Stimulated activated CD8-positive, alpha-beta memory T cell treated with anti-CD3 and anti-CD28 coated beads, Interleukin-4, amount 100 ng/mL, for 48 hours (primary cell): ENCODE measurements at places on chromosomes 12 and 14.

GRCh38 chr14:60238955-60239354, 10.1 kb upstream of the PPM1A start:
- no peak for DNase-seq

GRCh38 chr14:103803661-103804060, 43.7 kb downstream of the PPP1R13B start:
- no peak for DNase-seq

- no peak for DNase-seq
These were observed 4.3 kb downstream of the KRR1 start for GRCh38 chr12:75507086-75507485.

- no peak for DNase-seq
These were observed 1.5 kb upstream of the NTS start for GRCh38 chr12:85872497-85873091.

- no peak for DNase-seq
These were observed 18.6 kb upstream of the PLEKHG3 start for GRCh38 chr14:64685371-64686281.

GRCh38 chr14:104647467-104648043, 41.9 kb upstream of the INF2 start:
- DNase-seq = no peak

- no peak for DNase-seq
These were observed 21.4 kb upstream of the FOXG1 start for GRCh38 chr14:28745176-28745575.

GRCh38 chr12:65355461-65355860, 77.0 kb downstream of the MSRB3 start:
- DNase-seq = no peak

GRCh38 chr12:49647827-49648711, 24.7 kb downstream of the PRPF40B start:
- DNase-seq = no peak

DNA sequence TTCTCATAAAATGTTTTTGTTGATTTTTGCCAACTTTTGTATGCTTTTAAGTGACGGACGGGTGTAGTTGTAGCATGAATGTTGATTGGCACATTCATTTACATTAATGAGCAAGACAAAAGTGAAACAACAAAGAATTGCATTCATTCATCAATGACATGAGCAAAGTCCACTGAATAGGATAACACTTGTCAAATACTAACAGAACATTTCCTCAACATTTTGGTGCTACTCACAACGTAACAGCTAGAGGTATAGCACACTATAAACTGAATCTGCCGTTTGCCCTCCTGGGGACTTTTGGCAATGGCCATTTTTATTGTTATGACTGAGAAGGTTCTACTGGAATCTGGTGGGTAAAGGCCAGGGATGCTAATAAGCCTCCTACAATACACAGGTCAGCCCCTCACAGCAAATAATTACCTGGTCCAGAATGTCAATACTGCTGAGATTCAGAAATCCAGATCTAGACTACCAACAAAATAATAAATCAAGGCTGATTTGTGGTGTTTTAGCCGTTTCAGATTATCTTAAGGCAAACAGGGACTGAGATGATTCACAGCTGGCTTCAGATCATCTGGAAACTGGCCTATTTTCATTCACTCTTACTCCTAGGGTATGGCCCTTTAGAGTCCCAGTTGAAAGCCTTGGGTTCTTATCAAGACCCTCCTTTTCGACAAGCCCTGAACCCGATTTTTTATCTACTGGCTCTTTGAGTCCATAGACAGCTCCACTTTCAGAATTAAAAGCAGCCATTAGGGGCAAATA, 22.5 kb upstream of the CDKN3 start:
- no peak for DNase-seq

DNA sequence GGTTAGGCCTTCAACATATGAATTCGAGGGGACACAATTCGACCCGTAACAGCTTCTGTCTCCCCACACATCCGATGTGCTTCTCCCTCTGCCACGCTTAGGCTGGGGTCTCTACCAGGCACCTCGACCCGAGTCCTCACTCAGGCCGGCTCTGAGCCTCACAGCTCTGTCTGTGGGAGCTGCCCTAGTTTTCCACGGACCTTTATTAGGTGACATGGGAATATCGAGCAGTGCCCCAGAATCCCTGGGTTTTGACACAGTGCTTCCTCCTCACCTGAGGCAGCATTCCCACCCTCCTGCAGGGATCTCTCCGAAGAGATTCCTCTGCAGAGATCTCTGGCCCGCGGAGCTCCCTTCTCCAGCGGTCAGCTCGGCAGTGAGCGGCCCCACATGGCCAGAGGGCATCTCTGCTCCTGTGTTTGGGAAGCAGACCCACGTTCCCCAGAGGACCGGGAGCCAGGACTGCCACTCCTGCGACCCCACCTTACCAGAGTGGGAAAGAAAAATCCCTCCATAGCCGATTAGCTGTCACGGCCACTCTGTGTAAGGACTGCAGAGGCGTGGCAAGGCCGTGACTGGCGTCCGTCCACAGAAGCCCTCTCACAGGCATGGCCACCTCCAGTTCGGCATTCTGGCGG, 21.2 kb downstream of the ZBTB42 start:
- DNase-seq = no peak

GRCh38 chr12:103839103-103839502, 1.9 kb downstream of the NT5DC3 start:
- DNase-seq = no peak

DNA sequence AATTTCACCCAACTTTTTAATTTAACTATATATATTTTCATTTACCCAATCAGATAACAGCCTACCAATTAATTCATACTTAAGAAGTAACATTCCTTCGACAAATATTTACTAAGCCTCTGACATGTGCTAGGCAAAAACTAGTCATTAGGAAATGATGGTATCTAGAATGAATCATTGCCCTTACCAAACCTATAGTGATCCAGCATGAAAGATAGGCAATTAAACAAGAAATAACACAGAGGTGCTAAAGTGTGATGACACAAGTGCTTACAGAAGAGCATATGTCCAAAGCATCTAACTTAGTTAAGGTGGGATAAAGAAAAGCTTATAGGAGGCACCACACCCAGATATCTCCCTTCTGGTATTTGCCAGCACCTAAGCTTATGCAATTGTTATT, 166.5 kb upstream of the RASSF8 start:
- no peak for DNase-seq

DNA sequence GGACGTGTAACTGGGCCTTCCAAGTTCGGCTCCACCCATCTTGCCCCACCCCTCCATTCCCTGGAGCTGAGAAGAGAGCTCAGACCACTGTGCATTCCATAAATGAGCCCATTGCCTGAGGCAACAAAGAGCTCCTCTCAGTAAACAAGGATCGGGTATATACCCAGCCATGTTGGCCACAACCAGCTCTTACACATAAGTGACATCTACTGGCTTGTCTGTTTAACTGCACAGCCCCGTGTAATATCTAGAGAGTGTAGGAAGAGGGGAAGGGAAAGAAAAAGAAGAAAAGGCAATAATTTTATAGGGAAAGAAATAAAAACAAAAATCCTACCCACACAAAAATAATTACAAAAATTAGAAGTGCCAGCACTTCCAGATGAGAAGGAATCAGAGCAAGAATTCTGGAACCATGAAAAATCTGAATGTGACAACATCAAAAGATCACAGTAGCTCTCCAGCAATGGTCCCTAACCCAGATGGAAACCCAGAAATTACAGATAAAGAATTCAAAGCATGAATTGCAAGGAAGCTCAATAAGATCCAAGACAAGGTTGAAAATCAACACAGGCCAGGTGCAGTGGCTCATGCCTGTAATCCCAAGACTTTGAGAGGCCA, 308.1 kb downstream of the RPAP3 start:
- DNase-seq = peak; percentile 53

GRCh38 chr14:68008491-68008890, 188.9 kb downstream of the RAD51B start:
- no peak for DNase-seq

GRCh38 chr12:96466939-96467751, 22.2 kb upstream of the CFAP54 start:
- DNase-seq = no peak

DNA sequence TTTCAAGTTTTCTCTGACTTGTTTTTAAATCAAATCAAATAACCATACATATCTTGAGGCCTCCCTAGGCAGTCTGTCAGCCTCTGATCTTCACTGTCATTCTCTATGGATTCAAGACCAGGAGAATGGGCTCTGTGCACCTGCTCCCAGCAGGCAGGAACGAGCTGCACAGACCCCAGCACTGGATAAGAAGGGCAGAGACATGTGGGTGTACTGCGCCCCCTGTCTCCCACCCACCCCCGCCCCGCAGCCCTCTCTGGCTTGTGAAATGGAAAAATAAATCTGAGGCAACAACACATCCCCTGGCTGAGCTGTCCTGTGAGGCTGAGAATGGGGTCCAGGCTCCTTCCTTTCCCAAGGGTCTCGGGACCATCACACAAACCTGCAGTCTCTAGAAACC, 26.3 kb downstream of the CLMN start:
- DNase-seq = no peak

DNA sequence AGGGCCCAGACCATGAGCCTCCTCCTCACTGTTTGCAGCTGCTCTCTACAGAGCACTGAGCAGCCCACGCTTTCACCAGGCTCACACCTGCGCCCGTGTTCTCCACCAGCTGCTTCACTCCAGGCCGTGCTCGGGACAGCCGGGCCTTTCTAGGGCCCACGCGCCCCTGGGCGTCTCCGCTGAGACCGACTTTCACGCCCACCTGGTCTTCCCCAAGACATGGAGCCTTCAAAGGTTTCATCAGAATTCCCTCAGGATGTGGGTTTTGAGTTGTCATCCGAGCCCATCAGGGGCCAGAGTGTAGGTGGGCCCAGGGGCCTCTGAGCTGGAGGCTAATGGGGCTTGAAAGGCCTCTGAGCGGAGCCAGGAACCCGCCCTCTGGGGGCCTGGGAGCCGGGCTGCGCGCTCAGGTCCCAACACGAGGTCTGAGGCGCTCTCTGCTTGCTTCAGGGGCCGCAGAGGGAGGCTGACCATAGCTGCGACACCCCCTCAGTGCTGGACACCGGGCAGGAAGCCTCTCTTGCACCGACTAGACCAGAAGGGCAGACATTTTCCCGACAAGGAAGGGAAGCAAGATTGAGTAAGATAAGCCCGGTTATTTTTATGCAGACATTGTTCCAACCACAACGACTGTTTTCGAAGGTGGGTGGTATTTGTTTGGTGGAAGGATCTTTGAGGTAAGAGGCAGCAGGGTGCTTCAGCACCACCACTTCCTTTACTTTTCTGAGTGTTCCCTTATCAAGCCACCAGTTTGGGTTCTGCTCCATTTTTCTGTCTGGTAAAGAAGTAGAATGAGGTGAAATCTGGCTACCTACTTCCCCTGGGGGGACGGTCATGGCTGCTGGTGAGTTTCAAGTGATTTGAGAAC, 125.0 kb upstream of the FUT8 start:
- DNase-seq = peak; percentile 78

DNA sequence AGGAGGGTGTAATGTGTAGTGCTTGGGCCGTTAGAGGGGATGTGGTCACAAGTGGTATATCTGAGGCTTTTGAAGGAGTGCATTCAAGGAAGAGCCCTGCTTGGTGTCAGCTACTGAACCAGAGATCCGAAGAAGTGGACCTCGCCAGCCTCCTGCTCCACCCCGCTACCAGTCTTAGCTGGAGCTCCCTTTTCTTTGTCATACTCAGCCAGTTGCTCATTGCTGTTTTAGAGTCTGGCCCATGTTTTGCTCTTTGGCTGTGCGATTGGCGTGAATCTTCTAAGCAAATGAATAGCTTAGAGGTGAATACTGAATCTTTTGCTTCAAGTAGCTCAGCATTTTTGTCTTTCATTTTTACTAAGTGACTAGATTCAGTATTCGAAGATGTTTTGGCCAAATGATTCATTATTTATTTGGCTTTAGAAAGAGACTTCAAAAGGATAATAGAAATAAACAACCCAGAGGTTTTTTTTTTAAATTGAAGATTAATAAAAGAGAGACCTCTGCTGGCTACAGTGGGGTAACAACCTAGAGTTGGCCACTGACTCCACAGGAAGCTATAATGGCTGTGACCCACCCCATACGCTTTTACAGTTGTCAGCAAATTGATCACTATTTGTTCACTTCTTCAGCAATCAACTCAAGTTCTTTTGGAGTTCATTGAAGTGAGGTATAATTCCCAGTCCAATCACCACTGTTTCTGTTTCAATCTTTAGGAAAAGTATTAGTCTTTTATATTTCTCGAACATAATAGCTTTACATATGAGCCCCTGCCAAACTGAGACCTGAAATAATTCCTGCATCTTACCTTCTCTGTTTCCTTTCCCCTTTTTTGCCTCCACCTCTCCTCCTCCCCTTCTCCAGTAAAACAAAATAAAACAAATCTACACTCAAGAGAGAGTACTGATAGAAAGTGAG, 19.9 kb downstream of the CDKN1B start:
- peak; percentile 59 for DNase-seq

DNA sequence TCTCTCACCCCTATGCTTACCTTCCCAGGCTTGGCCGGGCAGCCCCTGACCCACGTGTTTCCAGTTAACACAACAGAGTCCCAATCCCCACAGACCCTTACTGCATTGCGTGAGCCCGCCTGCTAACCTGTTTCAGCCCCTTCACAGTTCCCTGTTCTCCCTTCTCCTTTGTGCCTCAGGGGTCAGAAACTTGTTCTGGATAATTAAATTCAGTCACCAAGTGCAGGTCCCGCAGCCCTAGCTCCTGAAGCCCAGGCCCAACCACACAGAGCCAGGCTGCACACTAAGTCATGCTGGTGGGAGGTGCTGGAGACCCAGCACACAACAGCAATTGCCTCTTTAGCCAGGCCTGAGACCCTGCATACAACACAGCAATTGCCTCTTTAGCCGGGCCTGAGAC, 9.6 kb downstream of the ISM2 start:
- DNase-seq = no peak

DNA sequence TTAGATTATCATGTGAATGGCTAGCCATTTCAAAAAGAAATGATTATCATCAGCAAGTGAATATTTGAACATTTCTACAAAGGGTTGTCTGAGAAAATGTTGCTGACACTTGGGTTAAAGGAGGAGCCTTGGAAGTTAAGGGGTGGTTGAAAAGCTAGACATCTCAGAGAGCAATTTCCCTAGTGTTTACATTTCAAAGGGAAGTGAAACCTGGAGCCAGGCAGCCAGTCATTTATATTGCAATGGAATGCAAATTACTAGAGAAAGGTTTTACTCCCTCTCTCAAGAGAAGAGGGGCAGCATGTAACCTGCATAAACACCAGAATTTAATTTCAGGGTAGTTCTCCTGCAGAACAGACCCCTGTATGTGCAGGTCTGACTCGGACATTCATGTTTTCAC, 279.0 kb downstream of the SLC16A7 start:
- DNase-seq = no peak

- DNase-seq = no peak
These were observed 80.1 kb downstream of the ADCK1 start for GRCh38 chr14:77880056-77880455.

DNA sequence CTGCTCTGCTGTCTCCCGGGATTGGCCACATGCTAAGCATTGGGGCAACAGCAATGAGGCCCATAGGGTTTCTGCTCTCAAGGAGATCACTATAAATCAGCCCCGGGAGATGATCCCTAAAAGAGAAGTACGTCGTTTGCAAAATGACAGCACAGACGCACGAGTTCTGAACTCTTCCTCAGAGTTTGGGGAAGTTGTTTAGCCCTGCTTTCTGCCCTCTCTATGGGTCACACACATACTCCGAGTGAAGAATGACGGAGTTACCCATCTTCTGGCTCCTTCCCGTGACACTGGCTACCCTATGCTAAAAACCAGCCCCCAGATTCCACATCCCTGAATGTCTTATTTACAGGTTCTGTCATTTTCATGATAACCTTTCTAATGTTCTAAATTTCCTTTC, 258.0 kb upstream of the PLEKHG7 start:
- no peak for DNase-seq
